ENCODE measurements at places on chromosomes 11 and 22.
A peak's percentile ranks its signal among the peaks of the same experiment; 100 is the strongest.

DNA sequence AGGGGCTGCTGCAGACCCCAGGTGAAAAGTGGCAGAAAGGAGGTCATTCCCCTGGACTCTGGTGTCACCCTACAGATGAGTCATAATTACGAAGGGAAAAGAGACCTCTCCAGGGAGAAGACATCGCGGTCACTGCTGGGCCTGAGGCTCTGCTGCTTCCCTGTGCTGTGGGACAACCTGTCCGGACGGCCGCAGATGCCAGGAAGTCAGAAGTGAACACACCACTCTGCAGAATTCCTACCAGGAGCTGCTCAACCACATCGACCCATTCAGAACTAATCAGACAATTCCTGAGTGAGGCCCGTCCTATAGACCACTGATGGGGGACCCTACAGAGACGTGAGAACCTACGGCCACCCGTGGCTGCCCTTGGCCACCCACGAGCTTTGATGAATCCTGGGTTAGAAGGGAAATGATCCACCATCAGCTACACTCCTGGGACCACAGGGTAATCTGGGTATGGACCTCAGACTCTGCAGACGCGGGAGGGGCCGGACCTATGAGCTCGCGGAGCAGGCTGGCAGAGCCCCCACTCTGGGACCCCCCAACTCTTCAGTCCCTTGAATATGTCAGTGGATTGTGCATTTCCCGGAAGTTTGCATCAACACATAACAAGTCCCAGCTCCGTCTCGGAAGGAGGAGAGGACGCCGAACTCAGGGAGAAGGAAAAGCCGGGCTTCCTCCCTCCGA is 636.7 kb downstream of the BRD1 start:
- DNase-seq: no peak

DNA sequence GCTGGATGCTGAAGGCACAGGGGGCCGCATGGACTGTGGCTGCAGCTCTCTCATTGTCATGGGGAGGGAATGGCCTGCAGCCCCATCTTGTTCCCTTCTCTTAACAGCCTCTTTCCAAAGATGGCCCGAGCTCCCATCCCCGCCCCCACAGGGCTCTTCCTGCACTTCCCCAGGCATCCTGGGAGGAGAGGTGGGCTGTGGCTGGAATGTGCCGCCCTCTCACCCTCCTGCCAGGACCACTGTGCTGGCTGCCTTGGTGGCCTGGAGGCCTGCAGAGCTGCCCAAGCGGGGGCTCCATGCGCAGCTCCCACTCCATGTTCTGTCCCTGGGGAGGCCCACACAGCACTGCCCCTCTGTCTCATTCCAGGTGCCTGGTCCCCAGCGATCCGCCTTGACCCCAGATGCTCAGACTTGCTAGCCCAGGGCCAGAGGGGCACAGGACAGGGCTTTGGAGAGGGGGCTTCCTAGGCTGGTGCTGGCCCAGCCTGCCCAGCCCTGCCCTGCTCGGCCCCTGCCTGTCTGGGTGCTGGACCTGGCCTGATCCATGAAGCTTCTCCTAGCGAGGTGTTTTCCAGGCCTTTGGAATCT is 56.6 kb downstream of the RTN4R start:
- DNase-seq: no peak

GRCh38 chr22:20798974-20799373 is 25.1 kb downstream of the SERPIND1 start:
- DNase-seq: no peak

- DNase-seq: no peak
Measured at GRCh38 chr22:34902335-34902734, 163.6 kb upstream of the ISX start.

DNA sequence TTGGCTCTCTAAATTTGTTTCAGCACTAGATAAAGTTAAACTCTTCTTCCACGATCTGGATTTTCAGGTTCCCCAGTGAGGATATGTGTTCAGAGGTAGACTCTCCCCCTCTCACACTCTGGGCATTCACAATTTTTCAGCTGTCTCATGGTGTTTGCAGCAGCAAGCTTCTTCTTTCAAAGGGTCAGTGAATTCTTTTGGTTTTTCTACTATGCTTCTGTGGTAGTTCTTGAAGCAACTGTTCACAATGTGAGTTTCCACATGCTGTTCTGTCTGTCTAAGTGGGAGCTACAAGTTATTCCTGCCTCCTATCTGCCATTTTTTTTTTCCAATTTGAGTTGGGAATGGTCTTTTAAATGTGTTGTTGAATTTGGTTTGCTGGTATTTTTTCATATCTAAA is 25.4 kb downstream of the CNTF start:
- no peak for DNase-seq

GRCh38 chr22:27406389-27406861 is 395.1 kb downstream of the MN1 start:
- no peak for DNase-seq

- DNase-seq: peak; percentile 16
Measured at GRCh38 chr11:123194337-123195187, 486 bp downstream of the CLMP start.

DNA sequence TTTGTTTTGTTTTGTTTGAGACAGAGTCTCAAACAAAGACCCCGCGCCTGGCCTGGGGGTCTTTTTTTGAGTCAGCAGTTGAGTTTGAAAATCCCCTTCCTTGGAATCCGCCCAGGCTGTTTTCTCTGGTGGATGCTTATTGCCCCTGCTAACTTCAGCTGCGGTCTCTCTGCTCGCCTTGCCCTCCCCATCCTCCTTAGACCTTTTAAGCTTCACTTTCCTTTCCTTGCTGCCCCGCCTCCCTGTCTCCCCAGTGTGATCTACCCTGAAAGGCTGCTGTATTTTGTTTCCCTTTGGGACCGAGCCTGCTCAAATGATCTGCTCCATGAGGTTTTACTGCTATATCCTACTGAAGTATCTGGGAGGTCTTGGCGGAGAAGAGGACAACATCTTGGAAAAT is 2.5 kb downstream of the USP18 start:
- no peak for DNase-seq

- DNase-seq: no peak
Measured at GRCh38 chr11:38438091-38438490, 1840.1 kb upstream of the RAG2 start.

DNA sequence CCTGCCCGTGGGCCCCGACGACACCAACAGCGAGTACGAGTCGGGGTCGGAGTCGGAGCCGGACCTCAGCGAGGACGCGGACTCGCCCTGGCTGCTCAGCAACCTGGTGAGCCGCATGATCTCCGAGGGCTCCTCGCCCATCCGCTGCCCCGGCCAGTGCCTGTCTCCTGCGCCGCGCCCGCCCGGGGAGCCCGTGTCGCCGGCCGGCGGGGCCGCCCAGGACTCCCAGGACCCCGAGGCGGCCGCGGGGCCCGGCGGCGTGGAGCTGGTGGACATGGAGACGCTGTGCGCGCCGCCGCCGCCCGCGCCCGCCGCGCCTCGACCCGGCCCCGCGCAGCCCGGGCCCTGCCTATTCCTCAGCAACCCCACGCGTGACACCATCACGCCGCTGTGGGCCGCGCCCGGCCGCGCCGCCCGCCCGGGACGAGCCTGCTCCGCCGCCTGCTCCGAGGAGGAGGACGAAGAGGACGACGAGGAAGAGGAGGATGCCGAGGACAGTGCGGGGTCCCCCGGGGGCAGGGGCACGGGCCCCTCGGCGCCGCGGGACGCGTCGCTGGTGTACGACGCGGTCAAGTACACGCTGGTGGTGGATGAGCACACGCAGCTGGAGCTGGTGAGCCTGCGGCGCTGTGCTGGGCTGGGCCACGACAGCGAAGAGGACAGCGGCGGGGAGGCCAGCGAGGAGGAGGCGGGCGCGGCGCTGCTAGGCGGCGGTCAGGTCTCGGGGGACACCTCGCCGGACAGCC is 3.8 kb downstream of the MAPK8IP2 start:
- DNase-seq: no peak

All from NCI-H2029 treated with DMSO at 0.1 percent for 48 hours (cell line).